Fibroblast of pulmonary artery (primary cell): ENCODE measurements at places on chromosomes 1 and 21.

- DNase-seq, result peak; percentile 96
These were observed 22.6 kb downstream of the PHACTR4 start for GRCh38 chr1:28392027-28392652.

DNA sequence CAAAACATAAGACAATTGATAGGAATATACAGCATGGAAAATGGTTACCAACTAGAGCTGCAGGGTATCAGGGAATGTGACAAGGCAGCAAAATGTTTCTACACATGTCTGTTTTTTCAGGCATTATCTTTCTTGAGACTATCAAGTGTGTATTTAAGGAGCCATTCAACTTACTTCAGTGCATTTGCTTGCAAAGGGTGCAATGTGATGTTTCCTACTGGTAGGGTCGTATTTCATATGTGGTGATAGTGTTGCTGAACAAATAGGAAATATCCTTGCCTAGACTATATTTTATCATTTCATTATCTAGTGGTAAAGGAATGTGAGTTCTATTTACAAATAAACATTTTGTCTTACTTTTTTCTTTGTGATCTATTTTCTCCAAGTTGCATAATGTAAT, 42.4 kb downstream of the PTPRC start:
- peak; percentile 37 for DNase-seq

GRCh38 chr1:109877317-109877771, 33.3 kb upstream of the CSF1 start:
- DNase-seq, result peak; percentile 95

DNA sequence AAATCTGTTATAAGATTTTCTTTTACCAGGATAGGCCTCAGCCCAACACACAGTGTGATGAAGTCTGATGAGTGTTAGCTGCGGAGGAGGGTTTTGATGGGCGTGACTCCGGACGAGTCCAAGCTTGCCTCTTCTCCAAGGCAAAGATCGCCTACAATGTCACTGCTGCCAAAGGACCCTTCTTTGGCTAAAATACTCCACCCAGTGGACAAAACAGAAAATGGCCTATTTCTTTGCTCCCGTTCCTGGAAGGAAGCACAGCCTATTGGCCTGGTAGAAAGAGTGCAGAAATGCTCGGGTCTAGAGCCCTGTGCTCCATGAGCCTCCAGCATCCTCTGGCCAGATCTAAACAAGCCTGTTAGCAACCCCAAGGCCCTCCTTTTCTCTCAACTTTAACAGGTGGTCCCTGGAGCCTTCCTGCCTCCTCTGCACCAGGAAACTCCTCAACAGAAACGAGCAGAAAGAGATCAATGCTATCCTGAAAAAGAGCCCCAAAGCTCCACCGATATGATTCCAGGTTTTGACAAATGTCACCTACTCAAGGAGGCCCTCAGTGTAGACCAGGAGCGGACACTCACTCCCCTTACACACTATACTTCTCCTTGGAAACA, 3.4 kb upstream of the CASQ2 start:
- DNase-seq, result peak; percentile 87

DNA sequence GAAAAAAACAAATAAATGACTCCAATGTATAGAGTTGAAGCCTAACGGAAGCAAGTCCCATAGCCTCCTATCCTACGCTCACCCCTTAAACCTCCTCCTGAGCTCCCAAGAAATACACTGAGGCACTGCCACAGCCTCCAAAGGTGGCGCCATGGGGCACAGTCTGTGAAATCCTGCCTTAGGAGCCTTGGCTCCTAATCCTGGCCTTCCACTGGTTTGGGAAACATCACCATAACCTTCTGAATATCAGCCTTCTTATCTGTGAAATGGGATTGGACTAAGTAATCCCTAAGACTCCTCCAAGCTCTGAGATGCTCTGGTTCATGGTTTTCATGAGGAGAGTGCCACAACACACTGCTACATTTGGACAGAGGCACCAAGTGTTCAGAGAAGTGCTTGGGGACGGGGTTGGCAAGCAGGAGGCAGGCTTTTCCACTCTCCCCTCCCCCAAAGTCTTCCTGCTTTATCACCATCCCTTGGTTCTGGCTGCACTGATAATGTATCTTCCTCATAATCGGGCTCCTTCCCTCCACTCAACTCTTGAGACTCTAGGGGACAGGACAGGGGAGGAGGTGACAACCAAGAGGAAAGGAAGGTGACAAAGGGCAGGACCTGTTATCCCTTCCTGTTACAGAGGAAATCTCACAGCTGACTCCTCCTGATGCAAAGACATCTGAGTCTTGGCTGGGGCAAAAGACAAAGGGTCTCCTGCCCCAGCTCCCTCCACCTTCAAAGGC, 2.7 kb downstream of the SLAMF7 start:
- DNase-seq, result no peak

DNA sequence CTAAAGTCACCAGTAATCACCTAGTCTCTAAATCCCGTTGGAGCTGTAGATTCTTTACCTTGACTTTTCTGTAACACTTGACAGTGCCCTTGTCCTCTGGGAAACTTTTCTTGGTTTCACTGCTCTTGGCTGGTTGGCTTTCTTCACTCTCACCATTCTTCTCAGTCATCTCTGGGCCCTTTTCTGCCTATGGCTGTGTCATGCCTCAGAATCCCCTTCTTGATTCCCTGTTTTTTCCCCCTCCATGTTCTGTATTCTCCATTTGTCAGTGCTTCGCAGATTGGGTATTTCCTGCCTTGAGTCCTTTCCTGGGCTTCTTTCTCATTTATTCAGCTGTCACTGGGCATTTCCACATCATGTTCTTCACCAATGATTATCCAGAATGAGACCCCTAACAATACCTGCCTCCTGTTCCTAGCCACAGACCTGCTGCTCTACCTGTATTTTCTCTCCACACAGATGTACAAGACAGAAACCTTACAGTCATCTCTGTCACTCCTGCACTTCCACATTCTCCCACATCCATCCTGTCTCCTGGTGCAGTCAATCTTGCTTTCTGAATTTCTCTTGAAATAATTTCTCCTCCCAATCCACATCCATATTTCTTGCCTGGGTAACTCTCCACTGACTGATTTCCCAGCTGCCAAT, 14.7 kb downstream of the UCK2 start:
- no peak for DNase-seq

- no peak for DNase-seq
These were observed 15.1 kb downstream of the KHDRBS1 start for GRCh38 chr1:32028746-32029145.

DNA sequence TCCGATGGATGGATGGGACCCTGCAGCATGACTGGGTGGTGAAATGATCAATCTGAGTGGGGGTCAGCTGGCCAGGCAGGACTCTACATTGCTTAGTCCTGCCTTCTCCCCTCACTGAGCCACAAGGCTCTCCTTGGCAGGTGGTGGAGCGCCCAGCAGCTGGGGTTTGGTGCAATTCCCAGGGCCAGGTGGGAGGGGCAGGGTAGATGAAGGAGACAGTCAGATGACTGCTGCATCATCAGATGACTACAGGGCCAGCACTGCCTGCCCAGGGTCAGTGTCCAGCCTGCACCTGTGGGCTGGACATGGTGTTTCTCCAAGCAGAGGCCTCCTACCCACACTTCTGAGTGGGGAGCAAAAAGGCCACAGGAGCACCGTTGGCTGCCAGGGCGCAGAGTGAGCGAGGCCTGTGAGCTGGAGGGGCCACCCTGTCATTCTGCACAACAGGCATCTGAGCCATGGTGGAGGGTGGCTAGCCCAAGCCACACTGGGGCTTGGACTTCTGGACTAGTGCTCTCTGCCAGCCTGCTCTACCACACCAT, 103.9 kb upstream of the EDN2 start:
- no peak for DNase-seq

- DNase-seq, result peak; percentile 64
These were observed 24.7 kb upstream of the HMGN1 start for GRCh38 chr21:39373634-39374033.

- no peak for DNase-seq
These were observed 19.8 kb downstream of the COL16A1 start for GRCh38 chr1:31683997-31684396.

- DNase-seq, result no peak
These were observed 718.6 kb downstream of the AMY1C start for GRCh38 chr1:104468282-104468681.

- no peak for DNase-seq
These were observed 142.5 kb downstream of the ZNF648 start for GRCh38 chr1:181918880-181919525.

DNA sequence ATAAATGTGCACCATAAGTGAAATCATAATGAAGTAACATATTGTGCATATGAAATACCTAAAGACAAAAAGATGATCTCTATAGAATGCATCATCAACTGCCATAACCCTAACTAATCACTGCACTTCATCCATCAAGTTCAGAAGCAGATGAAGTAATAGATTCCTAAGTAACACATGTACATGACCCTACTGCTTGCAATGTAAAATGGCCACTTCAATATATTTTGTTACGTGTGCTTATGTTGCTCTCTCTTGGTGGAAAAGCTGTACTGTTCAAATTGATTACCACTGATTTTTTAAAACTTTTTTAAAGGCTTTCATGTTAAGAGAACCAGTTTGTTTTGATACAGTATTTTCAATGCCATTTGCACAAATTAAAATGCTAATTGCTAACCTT, 141.8 kb downstream of the TTLL7 start:
- peak; percentile 46 for DNase-seq

GRCh38 chr1:8062861-8063260, 36.8 kb upstream of the ERRFI1 start:
- no peak for DNase-seq

DNA sequence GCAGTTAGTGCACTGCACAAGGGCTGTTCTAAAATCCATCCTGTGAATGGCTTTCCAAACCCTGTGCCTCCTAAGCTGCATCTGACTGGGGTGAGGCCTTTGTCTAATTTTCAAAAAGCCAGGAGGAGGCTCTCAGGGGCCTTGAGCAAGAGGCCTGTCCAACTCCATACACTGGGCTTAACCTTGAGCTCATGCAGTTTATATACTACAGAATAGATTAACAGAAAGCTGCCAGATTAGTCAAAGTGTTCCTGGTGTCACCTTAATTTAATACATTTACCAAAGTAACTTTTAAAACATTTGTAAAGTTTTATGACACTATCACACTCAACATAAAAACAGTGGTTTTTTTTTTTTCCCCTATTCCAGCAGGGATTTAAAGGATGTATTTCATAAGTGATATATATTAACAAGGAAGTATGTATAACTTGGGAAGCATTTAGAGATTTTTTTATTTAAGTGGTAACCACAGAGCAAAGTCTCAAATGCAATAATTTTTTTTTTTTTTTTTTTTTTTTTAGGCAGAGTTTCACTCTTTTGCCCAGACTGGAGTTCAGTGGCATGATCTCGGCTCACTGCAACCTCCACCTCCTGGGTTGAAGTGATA, 23.3 kb downstream of the CTH start:
- no peak for DNase-seq

GRCh38 chr1:233569636-233570035, 44.3 kb upstream of the KCNK1 start:
- DNase-seq, result peak; percentile 18

- DNase-seq, result no peak
These were observed 6.8 kb upstream of the CDC42 start for GRCh38 chr1:22045604-22046228.

- no peak for DNase-seq
These were observed 114.3 kb upstream of the PLPPR4 start for GRCh38 chr1:99149952-99150351.

DNA sequence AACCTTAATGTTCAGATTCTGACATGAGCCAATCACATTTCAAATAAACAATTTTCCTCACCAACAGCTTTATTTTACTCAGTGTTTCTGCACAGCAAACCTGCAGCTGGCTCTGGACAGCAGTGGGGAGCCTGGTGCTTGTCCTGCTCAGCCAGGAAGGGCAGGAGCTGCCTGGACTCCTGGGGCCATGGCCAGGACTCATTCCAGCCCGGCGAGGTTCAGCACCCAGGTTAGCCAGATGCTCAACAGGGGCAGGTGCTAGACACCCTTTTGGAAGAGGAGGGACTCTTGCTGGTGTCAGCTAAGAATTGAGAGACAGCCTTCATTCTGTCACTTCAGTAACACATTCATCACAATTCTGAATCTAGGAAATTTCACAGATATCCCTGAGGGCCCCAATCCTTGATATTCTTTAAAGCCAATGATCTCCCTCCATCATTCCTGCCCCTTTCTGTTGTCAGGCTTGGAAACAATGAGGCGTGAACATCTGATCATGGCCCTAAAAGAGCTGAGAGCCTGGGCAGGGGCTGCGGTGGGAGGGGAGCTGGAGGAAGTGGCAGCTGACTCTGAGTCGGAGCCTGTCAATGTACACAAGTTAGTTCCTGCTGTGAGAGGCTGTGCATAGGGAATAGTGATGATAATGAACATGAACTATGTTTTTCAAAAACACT, 251.3 kb downstream of the SDCCAG8 start:
- DNase-seq, result no peak

GRCh38 chr1:174022976-174023277, 770 bp upstream of the RC3H1 start:
- DNase-seq, result no peak

DNA sequence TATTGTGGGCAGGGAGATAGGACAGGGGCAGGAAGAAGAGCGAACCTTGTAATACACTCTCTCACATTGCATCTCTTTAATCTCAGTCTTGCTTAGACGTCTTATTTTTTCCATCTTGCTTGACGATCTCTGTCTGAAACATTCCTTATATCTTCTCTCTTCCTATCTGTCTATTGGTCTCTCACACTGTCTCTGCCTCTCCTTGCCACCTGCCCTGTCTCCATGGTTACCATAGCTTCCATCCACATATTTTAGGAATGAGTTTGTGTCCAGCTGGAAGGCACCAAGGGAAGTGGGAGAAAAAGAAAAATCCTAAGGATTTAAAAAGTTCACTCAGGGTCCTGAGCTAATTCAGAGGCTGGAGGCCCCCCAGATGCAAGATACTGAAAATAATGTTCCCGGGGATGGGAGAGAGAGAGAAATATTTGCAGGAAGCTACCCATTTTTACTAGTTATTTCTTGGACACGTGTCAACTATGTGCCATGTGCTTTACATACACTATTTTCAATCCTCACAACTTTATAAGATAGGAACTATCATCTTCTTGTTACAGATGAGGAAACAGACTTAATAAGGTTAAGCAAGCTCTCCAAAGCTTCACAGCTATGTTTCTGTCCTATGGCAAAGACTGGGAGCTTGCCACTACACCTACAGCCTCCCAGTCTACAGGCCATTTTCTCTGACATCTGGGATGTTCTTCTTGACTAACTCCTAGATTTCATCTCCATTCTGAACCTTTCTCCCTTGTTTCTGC, 933 bp downstream of the ANKRD34A start:
- DNase-seq, result peak; percentile 58

DNA sequence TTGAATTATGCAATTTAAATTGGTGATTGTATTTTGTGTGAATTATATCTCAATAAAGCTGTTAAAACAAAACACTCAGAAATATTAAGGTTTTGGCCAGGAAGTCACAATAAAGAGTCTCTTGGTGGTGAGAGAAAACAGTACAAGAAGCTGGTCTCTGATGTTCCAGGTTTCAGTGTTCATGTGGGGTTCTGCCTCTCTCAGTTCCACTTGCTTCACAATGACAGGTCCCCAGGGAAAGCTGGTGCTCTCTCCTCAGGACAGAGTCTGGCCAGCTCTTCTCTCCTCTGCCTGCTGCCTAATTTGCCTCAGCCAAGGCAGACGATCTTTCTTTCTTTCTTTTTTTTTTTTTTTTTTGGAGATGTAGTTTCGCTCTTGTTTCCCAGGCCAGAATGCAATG, 342.9 kb upstream of the PLXNA2 start:
- DNase-seq, result no peak
